ENCODE measurements at places on chromosomes 2 and 18.

GRCh38 chr2:126850940-126851339 lies 47.8 kb upstream of the TEX51 start:
- DNase-seq: no peak

- DNase-seq: no peak
Measured at GRCh38 chr2:109392816-109393661, 220.7 kb downstream of the SEPTIN10 start.

DNA sequence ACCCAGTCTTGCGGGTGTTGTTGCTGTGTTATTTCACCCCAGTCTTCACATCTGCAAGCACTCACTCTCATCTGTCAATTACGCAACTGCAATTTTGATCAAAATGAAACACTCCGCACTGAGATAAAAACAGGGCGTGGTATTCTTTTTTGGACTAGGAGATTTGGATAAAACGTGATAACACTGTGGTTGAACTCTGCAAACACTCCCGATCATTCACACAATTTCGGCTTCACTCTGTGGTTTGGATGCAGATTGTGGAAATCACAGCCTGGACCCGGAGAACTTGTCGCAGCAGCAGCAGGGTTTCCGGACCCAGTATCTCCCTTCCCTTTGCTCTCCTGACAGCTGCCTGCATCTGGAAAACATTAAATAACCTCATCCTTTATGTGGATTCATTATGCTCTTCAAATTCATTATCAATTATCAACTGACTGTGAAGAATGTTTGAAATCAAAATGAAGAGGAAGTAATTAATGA lies 49.4 kb upstream of the APCDD1 start:
- DNase-seq: no peak

DNA sequence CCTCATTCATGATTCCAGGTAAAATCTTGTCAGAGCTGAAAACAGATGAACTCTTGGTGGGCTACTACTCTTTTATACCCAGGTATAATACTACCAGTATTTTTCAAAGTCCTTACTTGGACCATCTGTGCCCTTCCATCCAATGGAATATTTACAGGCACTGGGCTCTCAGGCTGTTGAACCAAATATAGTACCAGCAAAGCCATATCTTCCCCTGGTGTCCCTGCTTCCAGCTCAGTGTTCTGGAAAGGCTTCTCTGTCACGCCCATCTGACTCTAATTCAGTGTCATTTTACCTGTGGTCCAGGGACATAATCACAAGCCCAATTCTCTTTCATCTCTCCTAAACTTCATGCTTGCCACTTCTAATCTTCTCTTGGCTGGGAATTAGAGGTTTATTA lies 119.2 kb upstream of the STK17B start:
- DNase-seq: no peak

DNA sequence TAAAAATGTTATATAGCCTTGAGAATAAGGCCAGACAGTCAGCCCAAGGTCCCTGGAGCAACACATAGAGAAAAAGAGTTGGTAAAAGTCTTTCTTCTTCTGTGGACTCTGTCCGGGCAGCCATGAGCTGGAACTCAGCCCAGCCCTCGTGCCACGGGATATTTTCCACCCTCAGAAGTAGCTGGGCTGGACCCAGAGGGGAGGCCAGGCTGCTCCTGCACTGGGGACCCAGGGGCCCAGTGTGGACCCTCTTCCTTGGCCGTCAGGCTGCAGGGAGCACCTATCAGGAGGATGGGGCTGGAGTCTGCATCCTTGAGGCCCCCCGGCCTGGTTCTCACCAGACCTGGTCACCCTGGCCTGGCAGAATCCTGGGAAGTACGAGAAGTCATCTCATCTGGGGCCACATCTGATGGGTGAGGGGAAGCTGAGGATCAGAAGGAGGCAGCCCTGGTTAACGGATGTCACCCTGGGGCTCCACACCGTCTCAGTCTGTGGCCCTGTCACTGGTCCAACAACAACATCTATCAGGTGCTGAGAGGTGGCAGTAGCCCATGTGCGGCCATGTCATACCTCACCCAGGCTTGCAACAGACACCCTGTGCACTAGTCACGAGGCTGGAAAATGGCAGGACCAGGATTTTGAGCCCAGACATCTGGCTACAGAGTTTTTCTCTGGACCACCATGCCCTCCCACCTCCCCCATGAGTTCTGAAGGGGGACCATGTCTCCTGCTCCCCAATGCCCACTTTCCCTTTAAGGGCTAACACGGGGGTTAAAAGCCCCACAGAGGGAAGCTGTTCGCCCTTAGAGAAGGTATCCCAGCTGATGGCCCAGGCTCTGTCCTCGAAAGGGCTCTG lies 33.0 kb downstream of the SDC1 start:
- peak; percentile 43 for DNase-seq
